Neural crest cell (in vitro differentiated cells): ENCODE measurements at places on chromosomes 5 and 9. TPM values are rescaled to one million over a fixed set of nuclear protein-coding genes. Genes with fewer than 3 reads are reported as not detected.

DNA sequence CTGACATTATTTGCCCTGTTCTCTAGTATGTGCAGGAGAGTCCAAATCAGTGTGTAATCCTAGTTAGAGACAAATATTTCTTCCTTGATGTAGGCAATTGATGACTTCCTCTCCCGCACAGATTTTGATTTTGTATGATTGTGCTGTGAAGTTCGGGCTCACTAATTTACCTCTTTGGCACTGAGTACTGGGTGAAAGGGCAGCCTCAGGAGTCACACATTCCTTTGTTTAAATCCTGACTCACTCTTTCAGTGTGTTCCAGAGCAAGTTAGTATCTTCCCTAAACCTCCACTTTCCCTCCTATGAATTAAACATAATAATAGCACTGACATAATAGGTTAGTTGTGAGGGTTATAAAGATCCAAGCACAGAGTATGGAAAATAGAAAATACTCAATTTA, 269.7 kb downstream of the ISL1 start:
- DNase-seq: no peak

- DNase-seq: no peak
Observed at GRCh38 chr5:1142886-1143669, 31.2 kb upstream of the SLC12A7 start.

DNA sequence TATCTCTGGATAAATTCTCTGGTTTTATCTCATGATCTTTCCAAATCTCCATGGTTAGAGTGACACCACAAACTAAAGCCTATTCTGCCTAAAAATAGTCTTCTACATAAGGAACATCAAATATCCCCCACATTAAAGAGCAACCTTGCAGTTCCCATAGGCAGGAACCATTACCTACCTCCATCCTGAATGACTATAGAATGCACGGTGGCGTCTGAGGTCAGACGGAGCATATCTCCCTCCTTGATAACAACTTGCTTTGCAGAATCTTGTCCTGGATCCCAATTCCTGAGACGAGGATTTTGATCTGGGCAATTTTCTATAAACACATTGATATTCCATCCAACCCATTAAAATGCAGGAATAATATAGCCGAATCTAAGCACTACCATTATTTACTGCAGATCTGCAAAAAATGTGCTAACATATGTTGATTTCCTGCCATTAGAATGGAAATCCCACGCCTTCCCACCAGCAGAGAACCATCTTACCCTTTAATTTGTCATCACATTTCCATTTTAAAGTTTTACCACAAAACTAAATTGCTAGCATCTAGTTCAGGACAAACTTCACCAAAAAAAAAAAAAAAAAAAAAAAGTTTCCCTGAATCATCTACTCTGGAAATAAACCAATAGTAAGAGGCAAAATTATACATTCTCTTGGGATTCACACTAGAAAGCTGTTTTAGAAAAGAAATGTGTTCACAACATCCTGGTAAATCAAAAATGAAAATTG, 22.1 kb downstream of the CEMIP2 start:
- no peak for DNase-seq

GRCh38 chr9:129319076-129319937, 141.2 kb upstream of the IER5L start:
- DNase-seq: no peak

DNA sequence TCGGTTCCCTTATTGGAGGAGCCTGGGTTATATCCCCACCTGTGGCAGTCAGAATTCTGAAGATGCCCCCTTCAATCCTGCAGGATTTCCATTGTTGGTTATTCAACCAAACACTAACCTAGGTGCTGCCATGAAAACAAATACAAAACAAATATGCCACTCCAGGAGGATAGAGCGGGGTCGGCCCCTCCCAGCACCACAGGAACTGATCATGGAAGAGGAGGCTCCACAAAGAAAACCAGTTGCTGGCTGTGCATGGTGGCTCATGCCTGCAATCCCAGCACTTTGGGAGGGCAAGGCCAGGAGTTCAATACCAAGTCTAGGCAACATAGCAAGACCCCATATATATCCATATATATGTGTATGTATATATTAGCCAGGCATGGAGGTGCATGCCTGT, 13.2 kb upstream of the ADGRD2 start:
- DNase-seq: no peak

DNA sequence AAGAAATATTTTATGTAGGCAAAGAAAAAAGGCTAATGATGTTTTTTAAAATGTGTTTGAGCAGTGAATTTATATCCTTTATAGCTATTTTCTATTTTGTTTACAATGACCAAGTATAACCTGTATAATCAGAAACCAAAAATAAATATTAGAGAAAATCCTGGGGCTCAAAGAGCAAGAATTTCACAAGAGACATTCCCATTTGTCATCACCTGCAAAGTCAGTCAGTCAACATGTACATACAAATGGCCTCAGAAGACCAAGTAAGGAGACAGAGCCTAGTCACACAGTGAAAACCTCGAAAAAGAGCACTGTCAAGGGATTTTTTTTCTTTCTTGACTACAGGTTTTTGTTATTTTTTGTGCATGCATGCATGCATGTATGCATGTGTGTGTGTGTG, 231.4 kb downstream of the GLIS3 start:
- DNase-seq: no peak

GRCh38 chr5:99900302-99900852, 634.8 kb upstream of the FAM174A start:
- no peak for DNase-seq

DNA sequence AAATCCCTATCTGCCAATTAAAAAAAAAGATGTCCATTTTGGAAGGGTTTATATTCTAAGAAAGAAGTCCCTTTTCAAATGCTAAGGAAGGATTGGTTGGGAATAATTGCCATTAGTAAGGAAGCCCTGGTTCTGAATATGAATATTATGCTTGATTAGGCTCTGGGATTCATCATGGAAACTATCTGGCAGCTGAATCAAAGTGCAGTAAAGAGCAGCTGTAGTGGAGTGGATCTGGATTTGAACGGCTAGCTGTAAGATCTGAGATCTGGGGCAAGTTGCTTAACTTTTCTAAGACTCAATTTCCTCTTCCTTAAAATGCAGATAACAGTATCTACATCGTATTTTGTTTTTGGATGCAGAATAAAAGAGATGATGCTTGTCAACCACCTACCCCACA, 10.5 kb downstream of the IL12B start:
- DNase-seq: no peak

DNA sequence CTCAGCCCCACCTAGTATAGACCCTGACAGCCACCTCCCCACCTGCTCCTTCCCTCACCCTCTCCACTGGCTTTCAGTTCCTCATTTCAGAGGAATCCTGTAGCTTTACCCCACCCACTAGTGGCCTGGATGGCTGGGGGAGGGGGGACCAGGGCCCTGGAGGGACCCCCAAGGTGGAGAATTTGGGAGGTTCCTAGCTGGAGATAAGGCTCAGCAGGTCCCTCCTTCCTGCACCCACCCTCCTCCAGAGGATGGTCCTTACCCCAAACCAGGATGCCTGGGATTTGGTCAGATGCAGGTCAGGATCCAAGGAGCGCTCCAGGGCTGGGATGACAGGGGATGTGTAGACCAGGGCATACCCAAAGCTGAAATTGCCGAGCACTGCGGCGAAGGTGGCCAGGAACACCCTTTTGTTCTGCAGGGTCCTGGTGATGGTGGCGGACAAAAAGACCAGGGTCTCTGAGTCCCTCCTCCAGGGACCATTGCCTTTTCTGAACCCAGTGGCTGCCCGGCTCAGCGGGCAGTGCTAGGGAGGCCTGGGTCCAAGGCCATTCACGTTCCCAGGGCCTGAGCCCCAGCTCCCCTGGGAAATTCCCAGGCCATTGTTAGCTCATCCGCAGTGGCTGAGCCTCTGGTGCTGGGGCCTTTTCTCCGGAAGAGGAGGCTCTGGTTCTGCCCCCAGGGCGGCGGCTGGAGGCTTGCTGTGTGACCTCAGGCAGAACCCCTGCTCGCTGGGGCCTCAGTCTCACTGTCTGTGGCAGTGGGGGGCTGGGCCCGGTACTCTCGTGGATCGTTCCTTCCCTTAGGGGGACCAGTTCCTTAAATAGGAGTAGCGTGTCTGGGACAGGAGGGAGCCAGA, 678 bp downstream of the SLC2A6 start:
- DNase-seq: peak; percentile 44

DNA sequence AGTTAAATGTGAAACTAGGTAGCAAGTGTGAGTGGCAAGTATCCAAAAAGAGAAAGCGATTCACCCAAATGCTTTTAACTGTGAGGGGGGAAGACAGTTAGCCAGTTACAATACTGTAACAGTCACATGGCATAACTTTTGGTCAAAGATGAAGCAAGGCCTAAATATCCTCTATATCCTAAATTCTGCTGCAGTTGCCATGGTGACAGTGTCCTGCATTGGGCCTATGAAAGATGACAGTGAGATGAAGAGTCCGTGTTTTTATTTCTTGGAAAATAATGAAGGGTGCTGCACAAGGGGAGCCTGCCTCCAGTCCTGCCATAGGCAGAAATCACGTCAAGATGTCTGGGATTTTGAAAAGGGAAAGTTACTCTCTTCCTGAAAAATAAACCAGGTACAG, 534.6 kb downstream of the NTRK2 start:
- no peak for DNase-seq

DNA sequence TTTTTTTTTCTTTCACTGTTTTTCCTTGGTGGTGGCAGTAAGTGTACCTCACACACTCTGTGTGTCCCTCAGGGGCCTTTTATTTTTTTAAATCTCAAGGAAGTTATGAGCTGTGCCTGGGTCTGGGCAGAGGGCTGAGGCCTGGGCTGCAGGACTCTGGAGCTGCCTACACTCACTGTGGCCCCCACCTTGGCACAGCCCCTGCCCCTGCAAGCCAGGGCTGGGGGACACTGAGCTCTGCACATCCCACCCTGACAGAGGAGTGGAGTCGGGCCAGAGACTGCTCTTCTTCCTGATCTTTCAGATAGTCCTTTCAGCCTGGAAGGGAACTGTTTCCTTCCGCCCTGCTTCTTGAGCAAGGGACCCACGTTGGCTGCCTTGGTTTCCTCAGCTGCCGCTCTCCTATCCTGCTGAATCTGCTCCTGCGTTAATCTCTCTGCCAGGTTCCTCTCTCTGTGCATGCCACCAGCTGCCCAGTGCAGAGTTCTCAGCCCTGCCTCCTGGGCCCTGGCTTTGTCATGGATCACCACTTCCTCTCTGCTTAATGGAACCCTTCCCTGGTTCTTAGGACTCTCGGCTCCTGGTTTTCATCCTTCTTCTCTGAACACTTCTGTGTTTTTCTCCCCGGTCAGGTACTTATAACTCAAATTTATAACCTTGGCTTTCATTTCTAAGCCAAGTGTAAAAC, 502.3 kb downstream of the DIRAS2 start:
- no peak for DNase-seq

GRCh38 chr9:32265037-32265436, 119.4 kb upstream of the ACO1 start:
- no peak for DNase-seq

DNA sequence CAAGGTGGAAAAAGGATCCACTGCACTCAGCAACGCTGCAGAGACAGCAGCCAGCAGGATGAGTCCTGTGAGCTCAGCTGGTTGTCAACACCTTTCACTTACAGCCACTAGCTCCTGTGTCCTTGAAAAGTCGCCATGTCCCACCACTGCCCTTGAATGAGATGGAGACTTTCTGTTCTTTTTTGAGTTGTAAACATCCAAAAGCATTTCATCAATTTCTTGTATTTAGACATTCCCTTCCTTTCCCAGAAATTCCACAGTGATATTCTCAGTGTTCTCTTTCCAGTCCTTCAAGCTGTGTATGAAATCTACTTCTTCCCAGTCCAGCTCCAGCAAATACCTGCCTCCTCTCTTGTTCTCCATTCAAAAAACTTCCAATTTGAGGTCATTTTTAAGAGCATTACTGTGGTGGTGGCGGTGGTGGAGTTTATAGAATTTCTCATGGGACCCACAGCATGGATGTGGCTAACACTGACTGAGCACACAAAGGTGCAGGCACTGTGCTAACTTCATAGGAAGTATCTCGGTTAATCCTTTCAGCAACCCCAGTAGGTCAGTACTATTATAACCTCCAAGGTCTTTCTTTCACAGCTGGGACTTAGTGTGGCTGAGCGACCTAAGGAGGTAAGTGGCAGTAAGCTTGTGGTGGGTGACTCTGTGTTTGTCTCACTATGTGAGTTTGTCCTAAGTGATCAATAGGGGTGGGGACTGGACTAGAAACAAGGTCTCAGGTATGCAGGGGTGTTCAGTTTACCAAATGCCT, 15.0 kb upstream of the GPX3 start:
- DNase-seq: no peak

GRCh38 chr9:3962496-3962895, 337.4 kb downstream of the GLIS3 start:
- DNase-seq: no peak

DNA sequence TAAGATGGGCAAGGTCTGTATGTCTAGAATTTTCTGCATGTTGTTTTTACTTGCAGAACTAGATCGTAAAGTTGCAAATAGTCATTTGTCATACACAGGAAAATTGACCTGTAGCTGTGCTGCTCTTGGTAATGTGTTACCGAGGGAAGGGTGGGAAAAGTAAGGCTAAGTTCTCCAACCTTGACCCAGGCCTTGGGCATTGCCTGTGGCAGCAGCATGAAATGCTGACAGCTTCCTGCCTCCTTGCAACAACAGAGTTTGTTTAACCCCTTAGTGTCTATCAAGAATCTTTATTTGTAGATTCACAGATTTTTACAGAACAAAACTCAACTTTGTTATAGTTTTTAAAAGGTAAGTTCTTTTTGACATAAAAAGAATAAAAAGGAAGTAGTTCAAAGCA, 48.3 kb downstream of the ERCC6L2 start:
- no peak for DNase-seq

GRCh38 chr5:3518051-3518450, 77.6 kb upstream of the IRX1 start:
- DNase-seq: no peak

DNA sequence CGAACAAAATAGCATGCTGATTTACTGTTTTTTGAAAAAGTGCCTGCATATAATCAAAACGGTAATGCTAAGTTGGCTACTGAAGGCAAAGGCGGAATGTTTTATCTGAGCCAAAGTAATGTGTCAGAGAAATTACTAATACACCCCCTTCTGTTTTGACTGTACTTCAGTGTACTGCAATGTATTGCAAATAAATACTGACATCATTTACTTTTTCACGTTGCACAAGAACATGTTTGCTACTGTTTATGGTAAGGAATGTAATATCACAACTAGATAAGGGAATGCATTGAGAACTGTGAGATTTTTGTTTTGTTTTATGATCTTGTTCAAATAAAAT, 813 bp upstream of the AGTPBP1 start:
- DNase-seq: no peak

- DNase-seq: peak; percentile 4
Observed at GRCh38 chr5:59038798-59039295, 456.0 kb downstream of the RAB3C start.

- DNase-seq: no peak
Observed at GRCh38 chr5:155897761-155898160, 429.2 kb upstream of the SGCD start.

- no peak for DNase-seq
Observed at GRCh38 chr5:68214482-68215207, 911 bp upstream of the PIK3R1 start.

GRCh38 chr9:93267091-93267541, 83.2 kb downstream of the WNK2 start:
- no peak for DNase-seq

TNC gene
- total RNA-seq: 0.16 and 0.30 TPM in 2 replicates

SOX30 gene
- not detected in 2 replicates for total RNA-seq

TMEM215 gene
- 0.57 and 0.72 TPM in 2 replicates for total RNA-seq

TIMD4 gene
- not detected in 2 replicates for total RNA-seq

CRB2 gene
- 73.4 and 80.5 TPM in 2 replicates for total RNA-seq

IFNB1 gene
- not detected in 2 replicates for total RNA-seq
